A172 (cell line): ENCODE measurements at places on chromosomes 5 and 9. TPM values are rescaled to one million over a fixed set of nuclear protein-coding genes. Genes with fewer than 3 reads are reported as not detected.

Gene SLC34A1
- total RNA-seq = 0.05 TPM in 1 of 2 replicates, not detected in the other

Gene ADAMTS19
- total RNA-seq = not detected in 2 replicates

Gene PCDHGB6
- 0.10 and 0.33 TPM in 2 replicates for total RNA-seq

DNA sequence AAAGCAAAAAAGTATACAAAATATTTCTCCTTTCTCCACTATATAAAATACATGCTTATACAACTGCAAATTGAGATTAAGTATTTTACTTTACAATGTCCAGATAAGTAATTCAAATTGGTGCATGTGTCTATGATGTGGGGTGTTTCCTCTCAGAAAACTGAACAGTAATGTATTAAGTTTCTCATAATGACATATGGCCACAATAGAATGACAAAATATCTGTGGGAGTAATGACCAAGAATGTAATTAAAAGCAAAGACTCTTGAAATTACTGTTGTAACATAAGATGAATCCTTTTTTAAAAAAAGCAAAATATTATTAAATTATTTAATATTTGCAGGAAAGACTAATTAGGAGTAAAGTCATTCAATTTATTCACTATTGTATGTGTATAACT, 155.1 kb downstream of the RFX3 start:
- DNase-seq = no peak

- no peak for DNase-seq
Observed at GRCh38 chr5:133059621-133060020, 7.8 kb downstream of the HSPA4 start.

DNA sequence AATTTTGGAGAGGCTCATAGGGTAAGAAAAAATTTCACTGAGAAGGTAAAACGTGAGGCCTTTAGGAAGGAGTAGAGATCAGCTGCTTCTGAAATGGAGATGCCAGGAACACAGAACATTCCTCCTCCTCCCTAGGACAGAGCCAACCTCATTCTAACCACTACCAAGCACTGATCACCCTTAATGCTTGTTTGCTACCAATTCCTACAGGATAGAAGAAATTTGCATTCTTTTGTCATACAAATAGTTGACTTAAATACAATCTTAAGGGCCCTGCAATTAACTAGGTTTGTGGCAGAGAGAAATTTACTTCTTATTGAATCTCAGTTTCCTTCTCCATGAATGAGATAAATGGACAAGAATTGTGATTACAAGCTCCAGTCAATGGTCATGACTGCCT, 780.2 kb upstream of the WWC1 start:
- DNase-seq = no peak

GRCh38 chr5:41509399-41510175, 814 bp downstream of the PLCXD3 start:
- DNase-seq = no peak

DNA sequence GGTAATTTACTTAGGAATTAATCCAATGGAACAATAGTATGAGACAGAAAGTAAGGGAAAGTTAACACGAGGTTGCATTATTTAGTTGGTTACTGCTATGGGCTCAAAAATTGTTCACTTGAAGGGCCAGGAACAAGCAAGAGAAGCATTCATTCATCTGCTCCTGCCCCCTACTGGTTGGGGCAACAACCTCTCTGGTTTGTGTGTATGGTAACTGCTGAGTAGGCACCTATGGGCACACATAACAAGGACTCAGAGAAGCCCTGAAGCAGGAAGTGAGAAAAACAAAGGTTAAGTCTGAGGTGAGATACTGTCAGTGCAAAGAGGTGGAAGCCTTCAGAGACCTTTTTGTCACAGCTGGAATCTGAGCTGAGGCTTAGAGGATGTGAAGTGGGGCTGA, 34.4 kb upstream of the RANBP6 start:
- DNase-seq = no peak

DNA sequence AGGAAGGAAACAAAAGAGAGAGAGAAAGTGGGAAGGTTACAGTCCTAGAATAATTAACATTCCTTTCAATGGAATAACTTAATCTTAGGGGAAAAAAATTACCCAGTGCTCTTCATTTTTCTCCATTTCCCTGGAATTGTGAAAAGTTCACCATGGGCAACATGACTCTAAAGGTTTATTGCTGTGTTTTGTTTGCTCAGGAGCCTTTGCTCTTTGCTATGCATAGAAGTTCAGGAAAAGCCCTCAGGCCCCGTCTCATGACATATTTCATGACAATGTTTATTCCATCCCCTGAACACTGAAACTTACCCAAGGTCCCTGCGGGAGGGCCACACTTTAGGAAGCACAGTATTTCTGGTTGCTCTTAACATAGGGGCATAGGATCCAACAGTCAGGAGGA, 9.8 kb upstream of the CTSL start:
- no peak for DNase-seq

- DNase-seq = no peak
Observed at GRCh38 chr9:20473515-20474013, 148.7 kb downstream of the MLLT3 start.

DNA sequence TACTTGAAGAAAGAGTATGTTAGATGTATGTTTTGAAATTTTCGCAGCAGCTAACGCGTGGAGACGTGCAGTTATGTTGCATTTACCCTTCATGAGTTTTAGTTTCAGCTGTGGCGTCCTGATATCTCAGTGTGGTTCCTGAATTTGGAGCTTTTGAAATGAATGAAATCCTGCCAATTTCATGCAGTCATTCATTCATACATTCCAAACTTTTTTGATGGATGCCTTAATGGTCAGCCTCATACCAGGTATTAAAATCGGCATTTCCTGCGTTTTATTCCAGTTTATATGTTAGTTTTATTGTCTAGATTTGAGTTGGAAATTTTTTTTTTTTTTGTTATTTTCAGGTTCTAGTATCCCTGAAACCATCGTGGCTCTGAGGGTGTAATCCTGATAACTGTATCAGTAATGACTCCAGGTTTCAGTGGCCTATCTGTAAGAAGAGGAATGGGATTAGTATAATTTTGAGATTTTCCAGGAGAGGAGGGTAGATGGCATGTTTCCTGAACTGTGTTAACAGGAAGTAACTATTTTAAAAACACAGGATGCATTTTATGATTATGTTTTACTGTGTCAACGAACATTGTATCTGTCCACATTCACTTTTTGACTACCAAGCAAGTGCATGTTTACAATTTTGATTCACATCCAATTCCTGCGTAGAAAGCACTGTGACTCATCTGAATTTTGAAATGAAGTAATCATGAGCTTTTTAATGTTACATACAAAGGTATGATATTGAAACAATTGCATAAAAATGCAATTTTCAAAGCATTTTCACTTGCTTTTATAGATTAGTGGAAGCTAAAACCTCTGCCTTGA, 1.0 kb downstream of the FOCAD start:
- DNase-seq = peak; percentile 49

DNA sequence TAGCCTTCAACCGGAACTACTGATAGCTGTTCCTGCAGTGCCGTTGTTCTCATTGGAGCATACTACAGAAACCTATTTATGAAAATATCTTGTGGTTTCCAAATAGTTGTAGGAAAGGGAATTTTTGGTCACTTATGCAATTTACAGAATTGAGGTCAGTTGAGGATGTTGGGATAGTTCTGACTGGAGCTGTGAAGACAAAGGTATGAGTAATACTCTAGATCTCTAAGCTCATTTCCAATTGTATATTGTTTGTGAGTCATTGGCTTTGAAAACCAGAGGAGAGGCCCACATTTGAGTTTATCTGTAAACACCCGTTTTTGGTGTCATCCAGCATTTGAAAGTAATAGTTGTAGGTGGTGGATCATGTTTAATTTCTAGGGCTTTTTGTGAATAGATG, 561.3 kb upstream of the WWC1 start:
- peak; percentile 95 for DNase-seq

DNA sequence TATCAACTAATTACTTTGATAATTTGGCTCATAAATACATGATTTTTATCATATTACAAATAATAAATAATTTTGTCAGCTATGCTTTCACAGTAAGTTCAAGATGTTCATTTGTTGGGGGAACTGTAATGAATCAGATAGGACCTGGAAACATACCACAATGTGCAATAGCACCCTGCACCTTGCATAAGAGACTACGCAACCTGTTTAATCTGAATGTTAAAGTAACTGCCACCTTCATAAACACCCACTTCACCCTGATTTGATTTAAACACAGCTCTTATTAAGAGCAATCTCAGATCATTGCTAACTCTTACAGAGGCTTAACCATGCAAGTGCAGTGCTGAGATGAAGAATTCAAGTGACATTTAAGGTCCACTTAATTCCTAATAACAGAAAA, 69.1 kb upstream of the GABRA1 start:
- no peak for DNase-seq
